ENCODE measurements at places on chromosomes 7 and 10. TPM values are rescaled to one million over a fixed set of nuclear protein-coding genes. Genes with fewer than 3 reads are reported as not detected.

LRRC18 gene
- not detected for total RNA-seq

STOX1 gene
- 0.09 TPM for total RNA-seq

PAX4 gene
- total RNA-seq: not detected

ZNF804B gene
- not detected for total RNA-seq

BRAT1 gene
- 21.1 TPM for total RNA-seq

CDK13 gene
- 37.2 TPM for total RNA-seq

PLCE1 gene
- under 0.01 TPM for total RNA-seq

TMEM254 gene
- total RNA-seq: 4.1 TPM

ARPC1A gene
- total RNA-seq: 224 TPM

CYREN gene
- total RNA-seq: 21.1 TPM

IQUB gene
- 0.36 TPM for total RNA-seq

PSAP gene
- 907 TPM for total RNA-seq

CYP3A7 gene
- total RNA-seq: not detected

ANXA8 gene
- total RNA-seq: not detected

MMD2 gene
- not detected for total RNA-seq

GNAT3 gene
- total RNA-seq: not detected

ZNF727 gene
- 0.09 TPM for total RNA-seq

GPR141 gene
- total RNA-seq: not detected

OR13A1 gene
- not detected for total RNA-seq

FAM180A gene
- not detected for total RNA-seq

FFAR4 gene
- total RNA-seq: not detected

CC2D2B gene
- total RNA-seq: not detected

SLC18A3 gene
- total RNA-seq: under 0.01 TPM

OR2A42 gene
- total RNA-seq: 0.09 TPM

GPRIN2 gene
- not detected for total RNA-seq

IKZF1 gene
- not detected for total RNA-seq

IGFBP1 gene
- total RNA-seq: 0.47 TPM

TMEM130 gene
- not detected for total RNA-seq

CAV2 gene
- total RNA-seq: 215 TPM

TMEM270 gene
- total RNA-seq: not detected

GARIN1A gene
- 0.28 TPM for total RNA-seq

IDI2 gene
- total RNA-seq: not detected

GNGT1 gene
- not detected for total RNA-seq

DNAJC1 gene
- total RNA-seq: 29.5 TPM

DENND2A gene
- 0.66 TPM for total RNA-seq

TRIM74 gene
- not detected for total RNA-seq

TET1 gene
- total RNA-seq: 0.56 TPM

PMPCB gene
- 42.6 TPM for total RNA-seq

CFAP70 gene
- 0.27 TPM for total RNA-seq

Measured in endothelial cell of coronary artery (primary cell).